Right renal pelvis (tissue), 4 donors: ENCODE measurements at places on chromosomes 2 and 18.

DNA sequence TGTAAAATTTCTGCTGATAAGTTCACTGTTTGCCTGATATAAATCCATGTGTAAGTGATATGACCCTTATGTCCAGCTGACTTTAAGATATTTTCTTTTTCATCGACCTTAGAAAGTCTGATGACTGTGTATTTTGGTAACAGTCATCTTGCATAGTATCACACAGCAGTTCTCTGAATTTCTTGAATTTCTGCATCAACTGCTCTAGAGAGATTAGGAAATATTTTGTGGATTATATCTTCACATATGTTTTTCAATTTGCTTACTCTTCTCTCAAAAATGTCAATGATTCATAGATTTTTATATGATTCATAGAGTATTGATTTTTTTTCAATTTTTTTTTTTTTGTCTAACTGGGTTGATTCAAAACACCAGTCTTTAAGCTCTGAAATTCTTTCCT is 945.3 kb downstream of the TRIB2 start:
- DNase-seq = no peak

GRCh38 chr2:85772019-85772745 is 18.4 kb downstream of the ATOH8 start:
- DNase-seq = peak; percentile 96

GRCh38 chr2:110900191-110900590 is 167.8 kb downstream of the ACOXL start:
- DNase-seq = no peak

GRCh38 chr2:220981926-220982325 is 590.2 kb downstream of the EPHA4 start:
- DNase-seq = no peak

- no peak for DNase-seq
Measured at GRCh38 chr18:68969027-68969426, 171.1 kb downstream of the CCDC102B start.

DNA sequence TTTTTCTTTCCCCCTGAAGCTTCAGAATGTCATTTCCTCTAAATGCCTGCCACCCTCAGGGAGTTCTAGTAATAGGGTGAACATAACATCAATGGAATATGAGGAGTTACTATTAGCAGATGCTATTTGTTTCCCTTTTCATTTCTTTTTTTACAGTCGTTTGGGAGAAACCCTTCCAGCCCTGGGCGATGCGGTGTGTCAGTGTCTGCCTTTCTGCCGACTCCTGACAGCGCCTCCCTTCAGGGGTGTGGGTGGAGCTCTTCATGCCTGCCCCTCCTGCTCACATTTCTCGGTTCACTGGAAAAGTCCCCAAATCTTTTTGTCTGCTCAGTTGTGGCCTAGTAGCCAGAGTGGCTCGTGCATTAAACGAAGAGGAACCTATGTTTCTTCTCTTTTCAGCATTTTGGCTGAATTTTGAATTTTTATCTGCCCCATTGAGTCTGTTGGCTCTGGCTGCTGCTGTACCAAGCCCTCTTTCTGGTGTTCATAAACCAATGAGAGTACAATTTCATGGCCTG is 72.3 kb downstream of the FMNL2 start:
- no peak for DNase-seq

GRCh38 chr2:67321588-67321903 is 75.6 kb upstream of the ETAA1 start:
- DNase-seq = no peak

DNA sequence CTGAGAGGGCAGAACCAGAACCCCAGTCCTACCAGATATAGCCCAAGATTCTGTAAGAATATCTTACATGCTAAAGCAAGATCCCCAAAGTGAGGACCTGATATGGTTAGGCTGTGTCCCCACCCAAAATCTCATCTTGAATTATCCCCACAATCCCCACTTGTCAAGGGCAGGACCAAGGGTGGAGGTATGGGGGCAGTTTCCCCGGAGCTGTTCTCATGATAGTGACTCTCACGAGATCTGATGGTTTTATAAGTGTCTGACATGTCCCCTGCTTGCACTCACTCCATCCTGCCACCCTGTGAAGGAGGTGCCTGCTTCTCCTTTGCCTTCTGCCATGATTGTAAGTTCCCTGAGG is 19.9 kb downstream of the TTC32 start:
- DNase-seq = no peak

GRCh38 chr2:233449081-233449901 is 95.0 kb downstream of the DGKD start:
- no peak for DNase-seq

GRCh38 chr2:225668606-225669266 is 269.2 kb downstream of the NYAP2 start:
- DNase-seq = peak; percentile 35

GRCh38 chr18:41357708-41358107 is 597.3 kb upstream of the PIK3C3 start:
- DNase-seq = no peak

- no peak for DNase-seq
Measured at GRCh38 chr2:31812051-31812798, 198.6 kb downstream of the MEMO1 start.

DNA sequence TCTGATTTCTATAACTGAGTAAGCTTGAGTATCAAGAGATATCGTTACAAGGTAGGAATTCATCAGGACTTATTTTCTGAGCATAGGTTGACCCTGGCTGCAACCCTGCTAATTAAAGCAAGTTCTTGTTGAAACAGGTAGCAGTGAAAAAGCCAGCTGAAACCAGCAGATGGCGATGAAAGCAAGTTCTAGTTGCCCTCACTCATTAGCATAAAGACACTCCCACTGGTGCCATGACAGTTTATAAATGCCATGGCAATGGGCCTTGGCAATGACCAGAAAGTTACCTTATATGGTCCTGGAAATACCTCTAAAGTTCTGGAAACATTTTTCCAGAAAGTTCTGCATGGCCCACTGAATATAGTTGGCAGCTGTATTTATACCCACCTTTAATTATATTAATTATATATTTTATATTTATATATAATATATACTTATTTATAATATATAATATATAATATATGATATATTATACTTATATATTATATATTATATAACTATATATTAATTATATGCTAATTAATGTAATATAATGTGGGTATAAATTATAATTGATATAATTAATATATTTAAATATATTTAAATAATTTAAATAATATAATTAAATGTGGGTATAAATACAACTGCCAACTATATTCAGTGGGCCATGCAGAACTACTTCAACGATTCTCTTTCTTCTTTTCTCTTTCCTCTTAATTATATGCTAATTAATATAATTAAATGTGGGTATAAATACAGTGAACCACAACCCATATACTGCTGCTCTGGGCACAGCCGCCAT is 188.0 kb downstream of the CDH7 start:
- no peak for DNase-seq

DNA sequence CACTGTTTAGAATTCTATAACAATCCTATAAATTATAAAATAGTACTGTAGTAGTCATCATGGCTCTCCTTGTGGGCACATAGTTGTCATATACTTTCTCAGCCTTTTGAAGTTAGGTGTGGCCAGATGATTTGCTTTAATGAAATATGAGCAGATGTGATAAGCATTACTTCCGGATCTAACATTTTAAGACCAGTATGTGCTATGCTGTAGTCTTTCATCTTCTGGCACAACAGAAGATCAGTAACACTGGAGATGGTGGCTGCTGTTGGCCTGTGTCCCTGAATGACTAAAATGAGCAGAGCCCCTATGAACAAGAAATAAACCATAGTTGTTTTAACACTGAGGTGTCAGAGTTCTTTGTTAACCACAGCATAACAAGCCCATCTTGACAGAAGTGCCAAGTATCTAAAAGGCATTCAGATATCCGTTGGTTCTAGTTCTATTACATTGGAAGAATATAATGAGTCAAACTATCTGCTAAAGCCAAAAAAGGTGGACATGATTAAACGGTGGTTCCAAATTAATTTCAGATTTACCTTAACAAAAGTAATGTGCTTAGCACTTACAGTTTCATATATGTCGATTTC is 6.3 kb downstream of the MEX3C start:
- DNase-seq = no peak

- DNase-seq = no peak
Measured at GRCh38 chr2:17627434-17627833, 86.9 kb downstream of the VSNL1 start.

- no peak for DNase-seq
Measured at GRCh38 chr18:34746614-34747013, 36.5 kb downstream of the DTNA start.

GRCh38 chr2:43146083-43146482 is 80.3 kb downstream of the ZFP36L2 start:
- no peak for DNase-seq

DNA sequence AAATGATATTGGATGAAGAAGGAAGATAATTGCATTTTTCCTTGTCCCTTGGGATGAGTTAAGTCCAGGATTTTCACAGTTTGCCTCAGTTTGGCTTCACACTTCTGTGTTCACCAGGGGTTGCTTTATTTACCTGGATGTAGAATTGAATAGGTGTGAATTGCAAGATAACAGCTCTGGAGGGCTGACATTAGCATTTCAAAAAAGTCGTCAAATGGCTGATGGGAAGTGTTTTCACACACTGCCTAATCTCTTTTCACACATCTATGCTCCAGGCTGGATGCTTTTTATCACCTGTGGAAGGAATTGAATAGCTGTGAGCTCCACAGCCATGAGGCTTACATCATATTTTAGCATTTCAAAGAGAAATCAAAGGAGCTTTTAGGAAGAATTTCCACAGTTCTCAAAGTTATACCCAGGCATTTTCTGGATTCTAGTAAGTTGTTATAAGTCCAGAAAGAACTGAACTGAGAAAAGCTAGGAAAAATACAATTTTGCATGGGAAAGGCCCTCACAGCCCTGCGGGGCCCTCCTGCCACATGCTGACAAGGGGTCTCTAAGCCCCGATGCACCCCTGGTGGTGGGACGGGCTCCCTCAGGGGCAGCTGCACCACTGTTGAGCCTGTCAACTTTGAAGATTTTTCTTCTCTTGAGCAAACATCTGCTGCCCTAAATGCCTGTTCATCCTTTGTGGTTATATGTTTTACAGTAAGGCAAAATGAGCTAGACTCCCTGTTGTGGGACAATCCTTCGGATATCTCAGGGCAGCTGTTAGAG is 43.9 kb downstream of the TEX51 start:
- DNase-seq = no peak

GRCh38 chr2:15777795-15778371 is 162.5 kb upstream of the MYCN start:
- DNase-seq = no peak

DNA sequence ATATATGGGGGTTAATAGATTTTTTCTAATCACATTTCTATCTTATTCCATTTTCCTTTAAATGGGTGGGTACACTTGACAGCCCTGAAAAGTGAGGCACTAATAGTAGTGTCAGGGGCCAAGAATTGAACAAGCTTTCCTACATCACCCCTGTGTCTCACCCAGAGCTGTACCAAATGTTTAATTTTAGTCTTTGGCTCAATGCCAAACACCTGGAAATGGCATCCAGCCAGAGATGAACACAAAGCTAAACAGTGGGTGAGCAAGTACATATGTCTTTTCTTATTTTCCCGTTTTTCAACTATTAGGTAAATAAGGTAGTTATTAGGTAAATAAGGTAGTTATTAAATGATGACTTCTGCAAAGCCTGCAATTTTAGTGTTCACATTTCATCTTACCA is 276.3 kb upstream of the ERBB4 start:
- DNase-seq = no peak

GRCh38 chr2:9548506-9548905 is 7.1 kb downstream of the ADAM17 start:
- DNase-seq = no peak

GRCh38 chr2:185291035-185291647 is 447.5 kb upstream of the FSIP2 start:
- DNase-seq = no peak

DNA sequence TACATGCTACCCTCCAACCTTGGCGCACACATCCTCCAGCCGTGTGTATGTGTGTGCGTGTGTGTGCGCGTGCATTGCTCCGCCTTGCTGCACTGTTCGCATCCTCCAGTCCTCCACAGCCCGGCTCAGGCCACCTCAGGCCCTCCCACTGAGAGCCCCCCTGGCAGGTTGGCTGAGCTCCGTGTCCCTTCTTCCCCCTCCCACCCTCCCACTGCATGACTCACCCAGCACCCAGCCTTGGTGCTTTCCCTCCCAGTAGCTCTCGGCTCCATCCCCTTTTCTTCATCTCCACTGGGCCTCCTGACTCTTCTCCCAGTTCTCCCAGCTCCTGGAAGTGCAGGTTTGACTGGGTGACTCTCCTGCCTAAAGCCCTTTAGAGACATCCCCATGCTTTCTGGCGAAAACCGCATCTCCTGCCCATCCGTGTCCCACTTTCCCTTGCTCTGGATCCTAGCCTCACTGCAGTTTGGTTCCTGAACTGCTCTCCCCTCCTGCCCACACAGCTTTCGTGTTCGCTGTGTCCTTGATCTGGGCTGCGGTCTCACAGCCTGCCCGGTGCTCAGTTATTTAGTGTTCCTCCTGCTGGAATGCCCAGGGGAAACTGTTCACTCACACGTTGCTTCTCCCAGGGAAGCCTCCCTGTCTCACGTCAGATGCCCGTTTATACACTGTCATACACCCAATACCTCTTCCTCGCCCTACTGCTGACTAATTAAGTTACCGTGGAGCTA is 4.9 kb downstream of the TMEM177 start:
- no peak for DNase-seq

- DNase-seq = no peak
Measured at GRCh38 chr2:236536727-236537398, 32.8 kb upstream of the ACKR3 start.
